ENCODE measurements at places on chromosomes 7 and 10.
A peak's percentile ranks its signal among the peaks of the same experiment; 100 is the strongest.

- no peak for DNase-seq
Measured at GRCh38 chr10:110772454-110773025, 99.2 kb upstream of the PDCD4 start.

- DNase-seq = no peak
Measured at GRCh38 chr7:38934051-38934450, 25.1 kb upstream of the VPS41 start.

GRCh38 chr7:37118004-37118403 lies 330.7 kb downstream of the ELMO1 start:
- DNase-seq = no peak

- peak; percentile 13 for DNase-seq
Measured at GRCh38 chr7:1951159-1951536, 281.1 kb downstream of the ELFN1 start.

GRCh38 chr7:149846021-149846420 lies 7.8 kb downstream of the ZNF862 start:
- no peak for DNase-seq

DNA sequence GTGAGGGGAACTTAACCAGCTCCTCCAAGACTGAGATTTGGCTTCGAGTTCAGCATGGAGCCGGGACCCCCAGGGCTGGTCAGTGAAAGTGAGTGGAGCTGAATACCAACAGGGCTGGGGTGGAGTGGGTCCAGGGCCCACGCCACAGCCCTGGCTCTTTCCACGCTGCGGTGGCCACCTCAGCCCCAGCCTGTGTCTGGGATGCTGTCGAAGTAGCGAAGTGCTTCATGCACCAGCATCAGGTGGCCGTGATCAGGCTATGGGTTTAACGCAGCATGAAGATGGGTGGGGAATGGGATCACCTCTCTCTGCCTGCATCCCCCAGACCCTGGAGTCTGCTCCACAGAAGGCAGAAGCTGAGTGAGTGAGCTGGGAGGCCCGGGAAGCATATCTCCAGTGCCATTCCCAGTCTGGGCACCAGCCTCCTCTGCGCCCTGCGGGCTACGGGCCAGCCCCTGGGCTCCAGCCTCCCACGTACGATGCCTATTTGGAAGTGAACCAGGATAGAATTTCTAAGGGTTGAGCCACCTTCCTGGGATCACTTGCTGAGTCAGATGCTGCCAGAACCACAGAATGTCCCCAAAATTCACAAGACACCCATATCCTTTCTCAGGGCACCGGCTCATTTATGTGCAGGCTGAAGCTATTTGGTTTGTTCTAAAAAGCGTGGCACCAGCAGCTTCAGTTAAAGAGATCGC lies 131.1 kb upstream of the CHST15 start:
- no peak for DNase-seq

DNA sequence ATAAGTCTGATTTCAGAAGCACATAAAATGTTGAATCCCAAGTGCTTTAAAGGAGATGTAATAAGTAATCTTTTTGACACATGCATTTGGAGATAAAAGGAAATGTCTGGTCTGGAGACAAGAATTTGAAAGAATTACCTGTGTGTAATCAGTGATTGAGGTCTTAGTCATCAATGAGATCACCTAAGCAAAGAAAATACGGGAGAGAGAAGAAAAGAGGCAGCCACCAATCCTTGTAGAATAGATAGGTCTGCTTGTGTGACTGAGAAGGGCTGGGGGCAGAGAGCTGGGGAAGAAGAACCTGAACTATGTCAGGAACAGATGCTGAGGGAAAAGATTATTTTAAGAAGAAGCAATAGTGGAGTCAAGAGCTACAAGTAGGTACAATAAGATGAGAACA lies 49.3 kb upstream of the ITPRID1 start:
- DNase-seq = no peak

GRCh38 chr10:93841961-93842360 lies 51.8 kb upstream of the SLC35G1 start:
- no peak for DNase-seq

GRCh38 chr7:22377703-22378102 lies 20.7 kb upstream of the RAPGEF5 start:
- DNase-seq = no peak

- no peak for DNase-seq
Measured at GRCh38 chr10:102668326-102669107, 24.2 kb downstream of the TRIM8 start.

GRCh38 chr10:104103956-104104355 lies 18.0 kb upstream of the SFR1 start:
- no peak for DNase-seq

- DNase-seq = peak; percentile 14
Measured at GRCh38 chr7:74502216-74502891, 48.6 kb downstream of the GTF2IRD1 start.

Measured in AG10803 (cell line).